ENCODE measurements at places on chromosomes 3 and 15.

GRCh38 chr3:9957214-9957613 is 5.0 kb upstream of the PRRT3 start:
- no peak for DNase-seq

DNA sequence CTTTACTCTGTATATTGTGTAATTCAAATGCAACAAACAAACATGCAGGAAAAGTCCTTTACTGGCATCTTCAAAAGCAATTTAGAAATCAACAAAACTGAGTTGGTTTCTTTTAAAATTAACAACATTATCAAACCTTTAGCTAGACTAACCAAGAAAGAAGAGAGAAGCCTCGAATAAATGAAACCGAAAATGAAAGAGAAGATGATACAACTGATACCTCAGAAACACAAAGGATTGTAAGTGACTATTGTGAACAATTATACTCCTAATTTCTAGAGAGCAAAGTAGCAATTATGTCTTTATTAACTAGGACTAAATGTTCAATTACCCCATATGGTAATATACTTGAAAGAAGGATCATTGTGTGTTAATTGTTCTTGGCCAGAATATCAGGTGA is 49.2 kb upstream of the P3H2 start:
- no peak for DNase-seq

- DNase-seq, result no peak
These were observed 445.9 kb downstream of the UNC13C start for GRCh38 chr15:54424171-54424570.

DNA sequence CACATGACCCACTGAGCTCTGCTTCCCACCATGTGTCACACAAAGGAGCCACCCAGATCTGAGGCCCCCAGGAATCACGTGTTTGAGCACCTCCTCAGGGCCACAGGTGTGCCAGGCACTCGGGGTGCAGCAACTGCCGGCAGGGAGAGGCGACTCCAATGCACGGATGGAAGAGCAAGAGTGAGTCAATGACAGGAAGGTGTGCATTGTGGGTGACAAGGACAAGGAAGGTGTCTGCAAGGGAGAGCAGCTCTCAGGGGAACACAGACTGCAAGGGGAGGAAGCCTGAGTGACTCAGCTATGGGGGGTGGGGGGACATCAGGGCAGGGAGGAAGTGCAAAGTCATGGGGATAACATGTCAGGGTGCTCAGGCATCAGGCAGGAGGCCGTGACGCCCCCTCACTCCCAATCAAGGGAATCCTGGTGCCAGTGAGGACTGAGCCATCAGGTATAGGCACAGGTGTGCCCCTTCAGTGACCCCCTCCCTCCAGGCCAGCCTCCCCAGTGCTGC is 67.4 kb downstream of the NUP210 start:
- no peak for DNase-seq

GRCh38 chr15:100942656-100943425 is 23.7 kb downstream of the LRRK1 start:
- no peak for DNase-seq

GRCh38 chr3:73739791-73740453 is 115.2 kb upstream of the PDZRN3 start:
- no peak for DNase-seq

DNA sequence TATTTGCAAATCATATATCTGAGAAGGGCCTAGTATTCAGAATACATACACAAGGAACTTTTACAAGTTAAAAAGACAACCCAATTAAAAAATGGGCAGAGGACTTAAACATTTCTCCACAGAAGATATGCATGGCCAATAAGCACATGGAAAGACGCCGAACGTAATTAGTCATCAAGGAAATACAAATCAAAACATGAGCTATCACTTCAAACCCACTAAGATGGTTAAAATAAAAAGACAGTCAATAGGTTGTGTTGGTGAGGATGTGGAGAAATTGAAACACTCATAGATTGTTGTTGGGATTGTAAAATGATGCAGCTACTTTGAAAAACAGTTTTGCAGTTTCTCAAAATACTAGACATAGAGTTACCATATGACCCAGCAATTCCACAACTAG is 61.2 kb upstream of the NEO1 start:
- DNase-seq, result no peak

DNA sequence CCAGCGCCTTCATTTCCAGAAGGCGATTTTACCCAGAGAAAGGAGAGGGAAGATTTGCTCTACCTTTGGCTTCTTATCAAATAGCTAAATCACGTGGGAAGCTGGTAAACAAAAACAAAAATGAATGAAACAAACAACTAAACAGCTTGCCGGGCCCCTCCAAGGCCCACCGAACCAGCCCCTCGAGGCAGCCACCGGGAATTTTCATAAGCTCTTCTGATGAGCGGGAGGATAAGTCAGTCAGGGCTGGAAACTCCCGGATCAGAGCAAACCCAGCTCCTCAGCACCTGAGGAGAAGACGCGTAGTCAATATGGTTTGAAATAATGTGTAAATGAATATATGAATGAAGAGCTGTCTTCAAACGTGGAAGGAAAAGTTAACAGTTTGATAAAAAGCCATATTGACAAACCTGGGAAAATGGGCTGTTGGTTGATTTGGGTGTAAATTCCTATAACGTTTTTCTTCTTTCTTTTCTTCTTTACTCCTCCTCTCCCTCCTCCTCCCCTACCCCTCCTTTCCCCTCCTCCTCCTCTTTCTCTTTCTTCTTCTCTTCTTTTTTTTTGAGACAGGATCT is 10.7 kb downstream of the RPLP1 start:
- no peak for DNase-seq

- no peak for DNase-seq
These were observed 193.2 kb downstream of the CLSTN2 start for GRCh38 chr3:140128217-140128616.

- no peak for DNase-seq
These were observed 213.7 kb upstream of the P2RY1 start for GRCh38 chr3:152621006-152621868.

GRCh38 chr15:84772031-84772430 is 23.6 kb downstream of the ZNF592 start:
- DNase-seq, result no peak

DNA sequence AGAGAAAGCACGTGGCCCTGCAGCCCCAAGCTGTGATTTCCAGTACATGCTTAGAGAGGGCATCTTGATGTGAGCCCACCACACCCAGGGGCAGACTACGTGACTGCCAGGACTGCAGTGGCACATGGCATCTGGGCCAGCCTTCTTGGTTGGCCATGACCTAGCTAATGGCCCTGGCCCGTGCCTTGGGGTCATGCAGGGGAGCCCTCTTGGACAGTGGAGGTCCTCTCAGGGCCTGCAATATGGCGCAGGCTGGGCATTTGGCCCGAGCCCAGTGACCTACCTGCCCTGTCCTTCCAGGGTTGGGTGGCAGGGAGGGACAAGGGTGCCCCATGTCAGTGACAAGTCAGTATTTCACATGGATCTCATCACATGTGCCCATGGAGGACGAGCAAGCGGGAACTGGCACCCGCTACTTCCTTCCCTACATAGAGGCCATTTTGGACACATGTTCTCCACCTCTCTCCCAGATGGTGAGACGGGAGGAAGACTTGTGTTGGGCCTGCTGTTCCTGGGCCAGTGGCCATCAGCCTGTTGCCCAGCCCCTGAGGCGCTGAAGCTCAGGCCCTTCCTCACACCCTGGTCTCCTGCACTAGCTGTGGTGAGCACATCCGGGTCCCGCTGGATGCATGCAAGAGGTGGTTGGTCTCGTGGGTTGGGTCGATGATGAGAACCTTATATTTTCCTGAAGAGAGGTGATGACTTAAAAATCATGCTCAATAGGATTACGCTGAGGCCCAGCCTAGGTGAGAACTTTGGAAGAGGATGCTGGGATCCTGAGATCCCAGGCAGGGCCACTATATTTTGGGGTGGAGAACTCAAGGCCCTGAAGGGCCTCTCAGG is 195.6 kb downstream of the UBE3A start:
- DNase-seq, result no peak

DNA sequence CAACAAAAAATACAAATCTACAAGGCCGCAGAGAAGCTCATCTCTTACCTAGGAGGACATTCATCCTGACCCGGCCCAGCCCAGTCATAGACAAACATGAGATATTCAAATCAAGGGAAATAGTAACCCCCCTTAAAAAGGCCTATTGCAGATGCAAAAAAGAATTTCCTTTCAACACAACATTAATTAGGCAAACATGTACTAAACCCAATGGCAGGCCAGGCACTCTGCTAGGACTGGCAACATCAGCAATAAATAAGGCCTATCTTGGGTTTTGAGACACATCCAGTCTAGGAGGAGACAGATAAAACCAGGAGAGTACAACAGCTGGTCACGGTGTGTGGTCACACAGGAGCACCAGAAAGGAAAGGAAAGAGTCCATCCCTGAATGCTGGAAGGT is 61.4 kb downstream of the ADCY5 start:
- no peak for DNase-seq

All from AG09319 (cell line).